ENCODE measurements at places on chromosomes 5 and 9.

DNA sequence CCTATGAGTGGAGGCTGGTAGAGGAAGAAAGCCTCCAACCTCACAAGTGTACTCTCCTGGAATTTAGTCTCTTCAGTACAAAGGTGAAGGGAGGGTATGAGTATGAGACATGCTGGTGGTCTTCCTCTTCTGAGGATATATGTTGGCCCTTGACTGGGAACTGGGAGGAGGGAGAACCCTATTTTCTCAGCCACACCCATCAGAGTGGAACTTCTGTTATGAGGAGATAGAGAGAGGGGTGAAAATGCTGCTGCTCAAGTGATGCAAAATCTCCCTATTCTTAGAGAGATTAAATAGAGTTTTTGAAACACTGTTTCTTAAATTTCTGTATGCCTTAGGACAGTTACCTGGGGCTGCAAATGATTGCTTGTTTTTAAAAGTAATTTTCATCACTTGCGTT, 203.4 kb upstream of the PRR16 start:
- DNase-seq = no peak

- no peak for DNase-seq
These were observed 168.1 kb downstream of the EFNA5 start for GRCh38 chr5:107502676-107503060.

GRCh38 chr5:154197801-154198491, 7.4 kb downstream of the GALNT10 start:
- peak; percentile 81 for DNase-seq

- DNase-seq = no peak
These were observed 2.9 kb downstream of the AGPAT2 start for GRCh38 chr9:136684339-136684738.

DNA sequence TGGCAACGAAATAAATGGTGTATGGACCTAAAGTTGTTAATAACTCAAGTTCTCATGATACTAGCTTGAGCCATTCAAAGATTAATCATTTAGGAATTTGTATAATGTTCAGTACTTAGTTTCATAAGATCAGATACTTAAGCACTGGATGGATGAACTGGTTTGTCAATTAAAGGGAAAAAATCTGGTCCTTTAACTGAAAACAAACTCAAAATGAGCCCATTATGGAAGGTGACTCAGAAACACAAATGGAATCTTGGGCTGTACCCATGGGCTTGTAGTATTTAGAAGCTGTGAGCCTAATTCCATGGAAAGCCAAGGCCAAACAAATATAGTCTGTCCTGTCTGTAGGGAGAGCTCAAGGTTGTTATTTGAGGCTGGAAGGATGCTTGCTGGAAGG, 27.6 kb upstream of the ADRB2 start:
- DNase-seq = no peak

GRCh38 chr9:37645903-37646506, 4.7 kb upstream of the FRMPD1 start:
- DNase-seq = no peak

- DNase-seq = no peak
These were observed 95.4 kb upstream of the NR5A1 start for GRCh38 chr9:124602632-124603031.

Data from amniotic epithelial cell (primary cell).